Ecto neural progenitor cell (in vitro differentiated cells): ENCODE measurements at places on chromosomes 16 and 17.

DNA sequence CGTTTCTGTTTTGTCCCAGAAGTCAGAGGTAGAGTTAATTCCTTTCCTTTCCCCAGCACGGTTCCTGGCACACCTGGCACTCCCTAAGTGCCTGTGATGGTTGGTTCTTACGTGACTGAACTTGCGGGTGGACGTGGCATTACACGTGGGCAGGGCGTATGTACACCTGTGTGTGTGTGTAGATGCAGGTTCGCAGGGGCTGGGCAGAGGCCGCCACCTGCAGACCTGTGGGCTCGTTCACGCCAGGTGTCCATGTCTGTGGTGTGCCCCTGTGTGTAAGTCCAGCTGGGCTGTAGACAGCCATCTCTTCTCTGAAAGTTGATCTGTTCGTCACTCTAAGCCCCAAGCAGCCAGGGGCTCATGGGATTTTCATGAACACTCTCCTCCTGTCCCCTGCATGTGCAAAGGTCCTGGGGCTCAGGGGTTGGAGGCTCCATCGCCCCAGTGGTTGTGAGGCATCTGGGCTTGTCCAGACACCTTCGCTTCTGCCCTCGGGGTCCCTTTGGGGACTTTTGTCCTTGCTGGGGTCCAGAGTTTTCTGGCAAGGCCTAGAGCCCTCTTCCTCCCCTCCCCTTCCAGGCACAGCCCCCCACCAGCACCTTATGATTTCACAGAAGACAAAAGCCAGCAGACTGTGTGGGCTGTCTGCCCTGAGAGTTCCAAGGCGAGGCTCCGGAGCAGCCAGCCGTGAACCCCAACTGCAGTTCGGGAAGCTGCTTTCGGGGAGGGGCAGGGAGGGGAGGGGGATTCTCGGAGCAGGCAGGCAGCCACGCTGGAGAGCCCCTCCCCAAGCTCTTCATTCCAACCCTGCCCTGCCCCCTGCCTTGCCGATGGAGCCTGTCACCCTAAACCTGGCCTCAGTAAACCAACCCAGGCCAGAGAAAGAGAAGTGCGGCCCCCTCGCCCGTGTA lies 5.4 kb upstream of the FSCN2 start:
- DNase-seq, result peak; percentile 88

- DNase-seq, result no peak
Measured at GRCh38 chr16:962901-963814, 7.6 kb downstream of the LMF1 start.

GRCh38 chr17:53472586-53472985 lies 350.1 kb upstream of the KIF2B start:
- DNase-seq, result no peak

DNA sequence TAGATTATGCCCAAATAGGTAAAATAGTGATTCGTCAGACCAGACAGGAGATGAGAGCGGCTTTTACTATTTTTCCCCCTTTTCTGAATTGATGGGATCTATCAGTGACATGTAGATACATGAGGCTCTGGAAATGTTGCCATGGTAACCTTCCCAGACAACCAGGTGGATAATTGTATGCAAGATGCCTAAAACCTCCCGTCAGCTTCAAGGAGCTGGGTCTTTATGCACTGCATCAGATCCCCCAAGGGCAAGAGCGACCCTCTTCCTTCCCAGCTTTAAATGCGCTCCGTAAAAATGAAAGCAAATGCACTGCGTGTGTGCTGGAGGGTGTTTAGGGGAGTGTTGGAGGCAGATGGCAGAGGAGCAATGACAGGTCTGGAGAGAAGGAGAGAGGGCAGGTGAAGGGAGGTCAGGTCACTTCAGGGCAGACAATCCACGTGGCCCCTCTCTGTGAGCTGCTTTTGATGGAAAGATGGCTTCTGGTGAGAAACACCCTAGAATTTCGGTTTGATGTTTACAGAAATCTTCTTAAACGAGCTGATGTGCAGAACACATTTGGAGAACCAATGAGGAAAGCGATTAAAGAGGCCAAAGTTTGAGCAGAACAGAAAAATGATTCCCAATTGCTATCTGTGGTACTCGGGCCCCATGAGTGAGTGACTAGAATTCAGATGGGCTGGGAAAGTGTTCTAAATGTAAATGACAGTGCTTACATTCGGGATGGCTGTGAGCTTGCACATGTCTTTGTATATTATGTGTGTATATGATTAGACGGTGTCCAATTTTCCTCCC lies 461.7 kb upstream of the HSBP1 start:
- no peak for DNase-seq

DNA sequence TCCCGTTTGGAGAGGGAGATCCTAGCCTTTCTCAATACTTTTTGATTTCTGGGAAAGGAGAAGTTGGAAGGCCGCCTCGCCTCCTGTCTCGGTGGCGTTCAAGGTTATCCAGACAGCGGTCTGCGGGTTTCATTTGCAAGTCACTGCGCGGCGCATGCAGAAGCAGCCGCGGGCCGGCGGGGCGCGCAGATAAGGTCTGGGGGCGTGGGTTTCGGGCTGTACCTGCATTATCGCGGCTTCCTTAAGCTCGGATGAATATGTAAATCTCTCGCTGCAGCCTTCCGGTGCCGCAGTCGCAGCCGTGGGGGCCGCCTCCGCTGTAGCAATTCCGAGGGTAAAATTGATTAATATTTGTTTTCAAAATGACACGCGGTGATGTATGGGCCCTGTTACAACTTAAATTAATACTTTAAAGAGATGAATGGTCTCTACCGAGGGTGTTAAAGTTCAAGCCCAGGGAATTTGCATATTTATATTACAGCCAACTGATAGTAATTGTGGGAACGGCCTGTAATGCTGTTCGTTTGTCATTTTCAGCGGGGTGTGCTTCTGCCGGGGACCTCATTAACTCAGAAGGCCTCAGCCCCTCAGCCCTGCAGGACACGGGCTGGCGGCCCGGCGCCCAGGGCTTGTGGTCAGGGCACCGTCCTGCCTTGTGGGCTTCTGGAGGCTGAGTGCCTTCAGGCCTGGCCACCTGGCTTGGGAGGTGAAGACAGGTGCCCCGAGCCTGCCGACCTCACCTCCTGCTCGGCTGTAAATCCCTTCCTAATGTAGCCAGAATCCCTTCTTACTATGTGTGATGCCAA lies 99.4 kb downstream of the CYLD start:
- peak; percentile 44 for DNase-seq

- no peak for DNase-seq
Measured at GRCh38 chr16:29910819-29911675, 10.8 kb downstream of the ASPHD1 start.

DNA sequence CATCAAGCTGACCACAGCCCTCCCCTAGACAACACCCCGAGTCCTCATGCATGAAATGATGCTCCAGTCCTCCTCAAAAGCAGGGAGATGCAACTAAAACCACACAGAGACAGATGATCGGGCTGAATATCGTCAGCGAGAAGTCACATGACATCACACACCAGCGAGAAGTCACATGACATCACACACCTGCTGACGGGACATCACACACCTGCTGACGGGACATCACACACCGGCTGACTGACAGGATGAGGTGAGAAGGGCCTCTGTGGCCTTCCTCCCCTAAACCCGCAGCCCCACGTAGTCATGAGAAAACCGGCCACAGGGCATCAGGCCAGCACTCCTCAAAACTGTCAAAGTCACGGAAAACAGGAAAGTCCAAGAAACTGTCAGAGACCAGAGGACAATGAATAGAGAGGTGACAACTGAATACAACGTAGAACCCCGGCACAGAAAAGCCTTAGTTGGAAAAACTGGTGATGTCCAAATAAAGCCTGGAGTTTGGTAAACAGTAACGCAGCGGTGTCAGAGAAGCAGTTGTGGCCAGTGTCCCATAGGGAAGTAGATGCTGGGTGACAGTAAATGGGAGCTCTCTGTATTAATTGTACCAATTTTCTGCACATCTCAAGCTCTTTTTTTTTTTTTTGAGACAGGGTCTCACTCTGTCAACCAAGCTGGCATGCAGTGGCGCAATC lies 14.3 kb downstream of the LITAF start:
- DNase-seq, result no peak

GRCh38 chr17:83155128-83156121 lies 76.0 kb downstream of the METRNL start:
- DNase-seq, result no peak

- DNase-seq, result no peak
Measured at GRCh38 chr16:69402439-69402838, 16.6 kb upstream of the TERF2 start.

- DNase-seq, result peak; percentile 50
Measured at GRCh38 chr17:83064021-83064731, 15.2 kb upstream of the METRNL start.

DNA sequence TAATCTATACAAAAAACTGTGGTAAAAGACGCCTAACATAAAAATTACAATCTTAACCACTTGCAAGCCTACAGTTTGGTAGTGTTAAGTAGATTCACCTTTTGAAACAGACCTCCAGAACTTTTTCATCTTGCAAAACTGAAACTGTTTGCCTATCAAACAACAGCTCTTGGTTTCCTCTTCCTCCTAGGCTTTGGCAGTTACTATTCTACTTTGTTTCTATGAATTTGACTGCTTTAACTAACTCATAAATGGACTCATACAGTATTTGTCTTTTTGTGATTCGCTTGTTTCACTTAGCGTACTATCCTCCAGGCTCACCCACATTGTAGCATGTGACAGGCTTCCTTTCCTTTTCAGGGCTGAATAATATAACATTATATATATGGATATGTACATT lies 97.0 kb downstream of the PRKCA start:
- no peak for DNase-seq

GRCh38 chr16:426115-426905 lies 861 bp downstream of the RAB11FIP3 start:
- DNase-seq, result peak; percentile 61

GRCh38 chr17:81346908-81347349 lies 48.3 kb upstream of the BAHCC1 start:
- DNase-seq, result no peak

DNA sequence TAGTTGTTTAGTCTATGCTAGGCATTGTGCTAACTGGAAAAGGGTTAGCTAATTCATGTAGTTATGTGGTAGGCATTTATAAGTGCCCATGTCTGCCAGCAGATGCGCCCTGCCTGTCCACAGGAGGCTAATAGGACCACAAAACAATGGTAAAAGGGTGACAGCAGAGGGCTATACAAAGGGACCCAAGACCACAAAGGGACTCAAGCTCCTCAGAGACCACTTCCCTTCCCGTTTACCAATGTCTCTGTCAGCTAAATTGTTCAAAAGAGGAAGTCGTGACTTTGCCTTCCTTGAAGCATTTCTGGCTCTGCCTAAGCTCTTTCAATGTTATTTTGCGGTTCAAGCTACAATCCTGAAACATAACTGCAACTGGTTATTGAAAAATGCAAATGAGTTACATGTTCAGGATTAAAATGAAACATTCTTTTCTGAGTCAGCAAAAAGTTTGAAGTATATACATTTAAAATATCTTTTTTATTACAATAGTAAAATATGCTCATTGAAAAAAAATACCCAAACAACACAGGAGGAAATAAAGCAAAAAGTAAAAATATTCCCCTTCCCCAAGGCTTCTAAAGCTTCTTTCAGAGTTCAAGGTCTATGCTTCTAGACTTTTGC lies 149.2 kb downstream of the MAF start:
- no peak for DNase-seq

DNA sequence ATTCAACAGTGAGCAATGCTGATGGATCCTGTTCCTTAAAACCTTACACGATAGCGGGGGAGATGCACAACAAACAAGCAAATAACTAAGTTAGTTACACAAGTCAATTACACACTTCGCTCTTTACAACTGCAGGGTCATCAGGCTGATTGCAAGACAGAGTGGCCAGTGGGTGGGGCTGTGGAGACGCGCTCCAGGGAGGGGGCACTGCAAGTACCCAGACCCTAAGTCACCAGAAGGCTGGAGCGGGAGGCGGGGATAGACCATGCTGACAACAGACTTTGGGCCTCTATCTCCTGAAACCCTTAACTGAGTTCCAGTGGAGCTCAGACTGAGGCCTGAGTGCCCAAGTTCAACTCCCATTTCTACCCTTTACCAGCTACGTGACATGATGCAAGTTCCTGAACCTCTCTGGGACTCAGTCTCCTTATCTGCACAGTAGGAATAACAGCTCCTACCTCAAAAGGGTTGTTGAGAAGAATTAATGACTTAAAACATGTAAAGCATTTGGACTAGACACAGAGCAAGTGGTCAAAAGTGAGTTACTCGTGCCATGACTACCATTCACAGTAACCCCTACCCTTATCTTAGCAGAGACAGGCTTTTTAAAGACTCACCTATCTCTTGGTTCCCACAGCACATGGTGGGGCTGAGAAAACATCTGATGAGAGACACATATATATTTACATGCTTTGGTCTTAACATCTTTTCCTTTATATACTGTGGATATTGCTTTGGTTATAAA lies 10.4 kb downstream of the CPPED1 start:
- DNase-seq, result no peak

DNA sequence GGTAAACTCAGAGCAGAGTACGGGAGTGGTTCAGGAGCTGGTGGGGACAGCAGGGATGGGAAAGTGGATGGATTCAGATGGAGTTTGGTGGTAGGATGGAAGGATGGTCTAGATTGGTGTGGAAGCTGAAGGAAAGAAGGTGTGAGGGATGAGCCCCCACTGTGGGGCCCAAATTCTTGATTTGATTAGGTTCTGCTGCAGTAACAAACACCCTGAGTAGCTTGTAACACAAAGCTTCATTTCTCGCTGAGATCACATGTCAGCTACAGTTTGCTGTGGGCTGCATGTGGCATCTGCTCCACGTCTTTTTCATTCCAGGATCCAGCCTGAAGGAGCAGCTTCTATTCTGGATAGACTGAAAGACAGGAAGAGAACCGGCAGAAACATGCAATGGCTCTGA lies 143.8 kb downstream of the IRX3 start:
- no peak for DNase-seq

DNA sequence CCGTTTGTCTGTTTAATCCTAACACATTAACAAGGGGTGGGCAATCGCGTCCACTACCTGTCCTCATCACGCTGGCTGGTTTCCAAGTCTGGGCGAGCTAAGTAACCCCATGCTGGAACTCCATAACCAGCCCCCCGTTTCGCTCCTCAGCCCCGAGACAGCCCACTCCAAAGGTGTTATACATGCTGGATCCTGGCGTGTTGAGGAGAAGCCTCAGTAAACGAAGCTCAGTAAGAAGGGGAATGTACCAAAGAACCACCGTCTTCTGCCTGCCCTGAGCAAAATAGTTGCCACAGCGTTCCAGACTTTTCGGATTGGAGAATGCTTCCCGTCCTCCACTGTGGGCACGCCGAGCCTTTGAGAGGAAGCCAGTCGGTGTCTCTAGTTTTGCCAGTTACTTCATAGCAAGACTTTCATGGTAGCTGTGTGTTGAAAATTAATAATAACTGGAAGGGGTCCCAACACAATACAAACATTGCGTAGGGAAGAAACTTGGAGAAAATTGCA lies 16.1 kb upstream of the C17orf78 start:
- no peak for DNase-seq

DNA sequence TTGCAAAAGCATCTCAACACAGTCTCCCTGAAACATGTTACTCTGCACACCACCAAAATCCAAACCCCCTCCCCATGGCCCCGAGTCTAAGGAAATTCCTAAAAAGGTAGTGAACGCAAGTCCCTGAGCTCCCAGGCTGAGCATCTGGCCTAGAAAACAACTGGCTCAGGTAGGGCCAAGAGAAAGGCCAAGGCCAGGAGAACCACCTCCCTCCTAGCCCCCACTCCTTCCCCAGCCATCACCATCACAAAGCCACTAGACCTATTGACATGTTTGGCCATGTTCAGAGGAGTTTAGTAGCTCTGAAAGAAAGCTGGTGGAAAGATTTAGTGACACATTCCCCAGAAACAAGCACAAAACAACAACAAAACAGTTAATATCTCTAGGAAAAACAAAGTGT lies 220.0 kb upstream of the PSMD7 start:
- DNase-seq, result no peak
